ENCODE measurements at places on chromosomes 2 and 18.

DNA sequence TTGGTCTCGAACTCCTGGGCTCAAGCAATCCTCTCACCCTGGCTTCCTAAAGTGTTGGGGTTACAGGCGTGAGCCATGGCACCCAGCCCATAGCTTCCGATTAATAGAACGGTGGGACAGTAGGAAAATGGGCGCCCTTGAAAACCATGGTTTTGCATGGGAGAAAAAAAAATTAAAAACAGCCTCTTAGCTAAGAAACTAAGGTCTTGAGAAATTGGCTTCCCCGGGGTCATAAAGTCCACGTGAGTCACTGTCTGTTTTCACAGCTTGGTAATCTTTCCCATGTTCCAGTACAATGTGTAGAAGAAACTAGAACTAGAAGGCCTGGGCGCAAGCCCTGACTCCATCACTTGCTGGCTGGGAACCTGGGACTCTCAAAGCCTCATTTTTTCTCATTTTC lies 20.7 kb downstream of the B3GNT2 start:
- DNase-seq = peak; percentile 97

DNA sequence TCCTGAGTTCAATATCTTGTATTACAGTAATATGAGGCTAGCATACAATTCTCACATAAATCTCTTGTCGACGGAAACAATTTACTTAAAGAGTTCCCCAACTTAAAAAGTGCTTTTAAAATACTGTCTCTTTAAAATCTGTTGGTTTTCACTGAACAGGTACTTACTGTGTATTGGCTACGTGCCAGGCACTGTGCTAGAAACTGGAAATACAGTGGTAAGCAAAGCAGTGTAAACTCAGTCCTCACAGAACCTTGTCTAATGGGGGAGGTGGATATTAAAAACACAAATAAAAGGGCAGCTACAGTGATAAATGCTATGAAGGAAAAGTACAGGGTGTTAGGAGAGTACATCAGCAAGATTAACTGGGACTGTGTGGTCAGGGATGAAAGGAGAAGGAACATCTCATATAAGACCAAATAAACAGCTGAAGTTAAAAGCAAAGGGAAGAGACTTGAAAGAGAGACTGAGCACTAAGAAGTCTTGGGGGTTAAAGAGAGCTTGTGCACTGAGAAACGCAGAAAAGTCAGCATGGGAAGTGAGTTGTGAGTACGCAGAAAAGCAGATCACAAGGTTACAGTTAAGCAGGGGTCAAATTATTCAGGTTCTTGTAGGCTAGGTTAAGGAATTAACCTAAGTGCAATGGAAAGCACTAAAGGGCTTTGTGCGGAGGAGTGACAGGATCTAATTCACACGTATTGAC lies 52.5 kb downstream of the USP40 start:
- DNase-seq = no peak

GRCh38 chr2:240435457-240435947 lies at the start of gene GPC1:
TSS of gene GPC1 (plus strand) at chr2:240435663. CDS start at chr2:240435919, 256 bp downstream.
- DNase-seq = peak; percentile 86

DNA sequence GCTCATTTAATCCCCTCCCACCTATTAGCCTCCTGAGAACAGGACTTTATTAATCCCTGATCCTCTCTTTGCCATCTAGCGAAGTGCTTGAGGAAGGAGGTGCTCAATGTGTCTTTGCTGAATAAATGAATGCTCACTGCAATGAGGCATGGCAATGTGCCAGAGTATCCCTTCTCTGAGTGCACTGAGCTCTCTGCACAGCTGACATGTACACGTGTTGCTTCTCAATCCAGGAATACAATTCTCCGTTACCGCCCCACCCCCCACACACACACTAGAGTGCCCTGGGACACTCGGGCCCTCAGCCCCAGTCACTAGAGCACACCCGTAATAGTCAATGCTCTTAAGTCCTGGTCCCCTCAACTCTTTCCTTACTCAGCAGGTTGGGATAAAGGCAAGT lies 41.4 kb downstream of the FAM178B start:
- no peak for DNase-seq

- DNase-seq = no peak
These were observed 51.2 kb downstream of the CYRIA start for GRCh38 chr2:16614314-16614860.

GRCh38 chr18:3611313-3612090 lies 161.5 kb downstream of the TGIF1 start:
- peak; percentile 67 for DNase-seq

DNA sequence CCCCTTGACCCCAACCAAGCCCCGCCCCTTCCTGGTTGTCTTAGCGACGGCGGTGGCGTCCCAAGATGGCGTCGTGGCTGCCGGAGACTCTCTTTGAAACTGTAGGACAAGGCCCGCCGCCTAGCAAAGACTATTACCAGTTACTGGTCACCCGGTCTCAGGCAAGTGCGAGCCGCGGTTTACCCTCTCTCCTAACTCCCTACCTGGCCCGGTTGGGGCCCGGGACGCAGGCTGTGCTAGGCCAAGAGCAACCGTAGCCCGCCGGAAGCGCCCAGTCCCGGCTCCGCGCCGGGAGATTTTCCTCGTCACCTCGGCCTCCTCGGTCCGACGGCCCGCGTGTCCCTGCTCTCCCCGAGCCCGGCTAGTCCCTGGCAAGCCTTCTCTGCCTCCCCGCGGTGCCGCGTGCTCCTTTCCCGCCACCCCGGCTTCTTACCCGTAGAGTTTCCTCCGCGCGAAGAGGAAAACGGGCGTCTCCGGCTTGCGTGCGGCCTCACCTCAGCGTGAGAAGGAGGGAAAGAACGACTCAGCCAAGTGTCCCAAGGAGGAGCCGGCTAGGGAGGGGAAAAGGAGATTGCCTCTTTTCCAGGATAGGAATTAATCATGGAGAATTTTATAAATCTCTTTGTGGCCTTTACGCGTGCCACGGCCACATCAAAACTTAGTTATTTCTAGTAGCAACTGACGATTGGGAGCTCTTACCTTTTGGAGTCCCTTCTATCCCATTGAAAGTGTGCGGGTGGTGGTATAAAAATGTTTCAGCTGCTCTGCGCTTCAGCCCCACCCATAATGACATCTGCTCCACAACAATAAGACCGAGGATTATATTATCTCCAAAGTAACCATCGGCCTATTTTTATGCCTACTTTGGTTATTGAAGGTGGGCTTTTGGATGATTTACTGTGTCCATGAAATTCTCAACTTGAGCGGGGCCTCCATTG lies at the start of gene FBXO36:
Gene FBXO36, plus strand, starts transcription at position 55 of the 938 bp plus-strand sequence. Its CDS starts 11 bp downstream, at position 66.
- DNase-seq = peak; percentile 68

DNA sequence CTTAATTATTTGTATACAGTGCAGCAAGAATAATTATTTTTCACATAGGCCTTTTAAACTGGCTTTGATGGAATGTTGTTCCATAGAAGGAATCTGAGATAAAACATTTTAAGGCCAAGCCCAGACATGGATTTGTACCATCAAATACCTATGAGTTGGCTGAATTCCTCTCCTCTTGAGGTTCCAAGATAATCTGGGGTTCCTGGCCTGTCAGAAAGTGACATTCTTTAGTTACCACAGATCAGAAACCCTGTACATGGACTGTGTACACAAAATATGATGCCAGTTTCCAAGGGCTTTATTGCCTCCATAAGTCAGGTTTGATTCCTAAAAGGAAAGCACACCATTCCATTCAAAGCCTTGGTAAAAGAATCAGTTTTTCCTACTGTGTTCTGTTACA lies 1256.7 kb upstream of the NRXN1 start:
- no peak for DNase-seq

DNA sequence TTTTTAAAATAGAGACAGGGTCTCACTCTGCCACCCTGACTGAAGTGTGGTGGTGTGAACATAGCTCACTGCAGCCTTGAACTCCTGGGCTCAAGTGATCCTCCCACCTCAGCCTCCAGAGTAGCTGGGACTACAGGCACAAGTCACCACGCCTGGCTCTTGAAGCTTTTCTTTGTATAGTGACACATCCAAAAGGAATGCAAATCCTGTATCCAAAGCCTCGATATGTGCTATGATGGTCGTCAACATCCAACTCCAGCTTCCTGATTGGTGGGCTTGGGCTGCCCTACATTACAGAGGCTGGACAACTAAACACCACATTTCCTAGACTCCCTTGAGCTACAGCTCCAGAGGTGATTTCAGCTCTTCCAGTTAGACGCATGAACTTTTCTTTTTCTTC lies 101.7 kb upstream of the PGAP1 start:
- peak; percentile 84 for DNase-seq

GRCh38 chr2:18067588-18068384 lies 189.3 kb downstream of the KCNS3 start:
- no peak for DNase-seq

DNA sequence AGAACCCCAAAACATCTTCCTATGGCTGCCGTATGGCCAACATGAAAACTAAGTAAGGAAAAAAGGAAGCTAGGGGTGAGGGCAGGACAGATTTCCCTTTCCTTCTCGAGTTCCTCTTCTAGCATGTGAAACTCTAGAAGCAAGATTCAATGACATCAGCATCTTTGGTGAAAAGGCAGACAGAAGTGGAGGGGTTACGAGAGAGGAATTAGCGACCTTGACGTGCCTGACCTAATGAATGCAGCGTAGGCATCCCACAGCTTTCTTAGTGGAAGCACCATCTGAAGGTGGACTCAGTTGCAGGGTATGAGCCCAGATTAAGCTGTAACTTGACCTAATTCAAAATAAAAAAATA lies 47.9 kb upstream of the PELI1 start:
- no peak for DNase-seq

- DNase-seq = peak; percentile 62
These were observed 9.2 kb upstream of the IL1A start for GRCh38 chr2:112793449-112793978.

GRCh38 chr2:188294352-188294926 lies 2.8 kb downstream of the GULP1 start:
- peak; percentile 19 for DNase-seq

DNA sequence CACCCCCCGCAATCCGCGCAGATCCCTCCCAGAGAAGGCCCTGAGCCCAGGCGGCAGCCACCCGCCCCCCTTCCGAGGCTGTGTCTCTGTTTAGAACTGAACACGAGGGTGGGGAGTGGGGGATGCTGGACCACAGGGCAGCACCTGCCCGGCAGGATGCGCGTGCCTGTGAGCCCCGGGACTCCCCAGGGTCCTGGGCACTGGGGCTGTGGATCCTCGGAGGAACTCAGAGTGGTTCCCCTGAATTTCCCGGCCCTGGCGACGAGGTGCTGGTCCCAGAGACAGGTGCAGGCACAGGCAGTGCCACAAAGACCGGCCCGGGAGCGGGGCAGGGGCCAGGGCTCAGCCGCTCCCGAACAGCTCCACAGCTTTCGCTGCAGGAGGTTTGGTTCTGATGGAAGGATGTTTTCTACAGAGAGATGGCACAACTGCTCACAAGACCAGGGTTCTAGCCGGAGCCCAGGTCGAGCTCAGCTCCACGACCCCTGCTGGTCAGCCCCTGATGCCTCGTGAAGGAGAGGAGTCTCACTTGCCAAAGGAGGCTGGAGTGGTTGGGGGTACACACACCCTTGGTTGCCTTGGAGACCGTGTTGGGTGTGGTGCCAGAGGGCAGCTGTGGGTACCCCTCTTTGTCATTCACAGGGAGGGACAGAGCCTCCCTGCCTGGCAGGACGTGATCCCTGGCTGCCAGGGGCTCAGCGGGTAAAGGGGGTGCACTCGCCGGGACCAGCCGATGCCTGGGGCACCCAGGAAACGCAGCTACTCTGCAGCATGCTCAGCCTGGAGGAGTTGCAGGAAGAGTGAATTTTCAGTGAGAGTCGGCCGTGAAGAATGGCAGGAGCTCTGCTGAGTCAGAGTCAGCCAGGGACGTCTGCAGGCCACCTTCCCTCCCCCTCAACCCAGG lies 4.4 kb upstream of the NEU4 start:
- DNase-seq = peak; percentile 11

DNA sequence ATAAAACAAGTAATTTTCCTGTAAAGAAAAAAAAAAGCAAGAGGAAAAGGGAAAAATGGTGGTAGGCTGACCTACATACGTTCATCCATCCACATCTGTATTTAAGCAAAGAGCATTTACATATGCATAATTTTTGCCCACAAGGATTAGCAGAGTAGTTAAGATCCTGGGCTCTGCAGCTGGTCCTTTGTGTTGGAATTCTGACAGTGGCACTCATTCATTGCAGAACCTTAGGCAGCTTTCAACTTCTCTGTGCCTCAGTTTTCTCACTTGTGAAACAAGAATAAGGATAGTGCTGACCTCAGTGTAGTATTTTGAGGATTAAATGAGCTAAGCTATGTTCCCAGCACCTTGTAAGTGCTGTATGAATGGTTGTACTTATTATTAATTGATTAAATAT lies 211.3 kb downstream of the ARL4C start:
- DNase-seq = peak; percentile 4
